SW480 (cell line): ENCODE measurements at places on chromosomes 2 and 18.

GRCh38 chr2:96679848-96680247, 37.3 kb downstream of the FER1L5 start:
- DNase-seq: no peak

- DNase-seq: no peak
Observed at GRCh38 chr2:50723286-50723938, 308.5 kb downstream of the NRXN1 start.

- DNase-seq: peak; percentile 70
Observed at GRCh38 chr2:71223767-71224333, 3.1 kb downstream of the PAIP2B start.

GRCh38 chr2:229578052-229578846, 136.1 kb downstream of the DNER start:
- DNase-seq: peak; percentile 2

DNA sequence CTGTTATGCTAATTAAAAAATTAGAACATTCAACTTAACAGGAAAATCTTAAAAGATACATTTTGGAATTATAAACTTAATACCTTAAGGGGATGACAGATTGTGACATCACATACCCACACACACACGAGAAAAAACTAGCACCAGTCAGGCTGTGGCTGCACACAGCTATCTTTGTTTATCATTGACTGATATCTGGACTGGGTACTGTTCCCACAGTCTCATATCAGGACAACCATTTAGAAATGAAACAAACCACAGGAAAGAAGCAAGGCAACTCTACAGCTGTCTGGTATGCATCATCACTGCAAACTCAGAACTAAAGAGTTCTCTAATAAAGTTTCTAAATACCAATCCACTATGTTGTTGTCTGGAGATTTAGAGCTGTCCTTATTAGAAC, 210.9 kb upstream of the SMAD7 start:
- no peak for DNase-seq

GRCh38 chr2:185787227-185788145, 48.9 kb downstream of the FSIP2 start:
- DNase-seq: no peak

- DNase-seq: no peak
Observed at GRCh38 chr2:22604136-22604535, 780.8 kb upstream of the KLHL29 start.

- no peak for DNase-seq
Observed at GRCh38 chr2:7517851-7518250, 600.6 kb downstream of the RNF144A start.

- DNase-seq: peak; percentile 39
Observed at GRCh38 chr18:12597760-12598159, 60.1 kb downstream of the SPIRE1 start.

DNA sequence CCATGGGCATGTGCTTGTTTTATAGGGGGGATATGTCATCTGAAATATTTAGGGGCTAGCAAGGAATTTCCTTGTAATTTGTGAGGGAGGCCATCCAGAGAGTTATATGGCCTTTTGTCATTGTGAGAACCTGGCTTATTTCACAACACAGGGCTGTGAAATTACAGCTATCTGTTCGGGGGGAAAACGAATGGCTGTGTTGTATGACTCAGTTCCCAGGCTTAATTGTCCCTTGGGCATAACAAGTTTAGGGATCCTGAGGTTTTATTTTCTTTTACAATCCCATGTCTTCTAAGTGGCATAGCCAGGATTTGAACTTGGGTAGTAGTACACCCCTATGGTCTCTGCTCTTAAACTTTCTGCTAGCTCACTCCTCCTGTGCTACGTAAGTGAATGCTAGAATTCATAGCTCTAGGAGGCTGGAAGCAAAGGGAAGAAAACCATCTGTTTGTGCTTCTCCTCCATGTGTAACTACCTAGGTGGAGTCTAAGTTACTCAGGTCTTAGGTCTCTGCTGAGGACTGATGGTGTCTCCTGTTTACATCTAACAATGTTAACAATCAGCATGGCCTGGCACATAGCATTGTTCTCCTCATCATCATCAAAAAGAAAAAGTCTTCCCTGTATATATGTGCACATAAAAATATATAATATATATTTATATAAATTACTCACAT, 53.8 kb downstream of the SKA1 start:
- no peak for DNase-seq
